CD8-positive, alpha-beta memory T cell (primary cell): ENCODE measurements at places on chromosomes 12 and 14. TPM values are rescaled to one million over a fixed set of nuclear protein-coding genes. Genes with fewer than 3 reads are reported as not detected.

SOAT2 gene
- total RNA-seq, result 1.00 TPM

ACRBP gene
- 1.8 TPM for total RNA-seq

- DNase-seq, result no peak
Observed at GRCh38 chr12:112686373-112686772, 105.2 kb upstream of the RPH3A start.

GRCh38 chr12:124032265-124032886, 59.4 kb downstream of the ZNF664 start:
- DNase-seq, result no peak
